WTC11 (cell line): ENCODE measurements at places on chromosomes 4 and X.

GRCh38 chr4:1187182-1187581 lies 14.8 kb upstream of the SPON2 start:
- peaks cover 26% of the 10 kb centered on the region for H3K27me3 ChIP-seq
- H3K4me1 ChIP-seq: no peaks in the 10 kb centered on the region
- no peak overlapping the region for H3K4me3 ChIP-seq
- no peaks in the 10 kb centered on the region for H3K36me3 ChIP-seq

GRCh38 chr4:2834001-2834921 lies 9.4 kb upstream of the ADD1 start:
- no peak for DNase-seq
- H3K4me1 ChIP-seq: peaks cover 15% of the 10 kb centered on the region
- H3K27me3 ChIP-seq: no peaks in the 10 kb centered on the region
- H3K36me3 ChIP-seq: peaks cover 15% of the 10 kb centered on the region; the same call in 1 of the 2 replicates
- H3K4me3 ChIP-seq: no peak overlapping the region
- H3K27ac ChIP-seq: no peak overlapping the region

DNA sequence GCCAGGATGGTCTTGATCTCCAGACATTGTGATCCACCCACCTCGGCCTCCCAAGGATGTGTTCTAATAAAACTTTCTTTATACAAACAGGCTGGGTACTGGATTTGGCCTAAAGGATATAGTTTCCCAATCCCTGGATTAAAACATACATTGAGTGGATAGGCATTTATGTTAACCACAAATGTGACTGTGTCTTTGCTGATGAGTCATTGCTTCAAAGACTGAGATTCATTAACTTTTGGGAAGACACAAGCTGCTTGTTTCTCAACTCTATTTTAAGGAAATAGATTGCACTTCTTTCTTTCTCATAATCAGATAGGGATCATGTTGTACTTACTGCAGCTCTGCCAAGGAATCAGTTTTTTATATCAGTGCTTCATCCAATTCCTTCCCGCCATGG lies 131.3 kb upstream of the AGA start:
- H3K27me3 ChIP-seq: no peaks in the 10 kb centered on the region
- no peak for DNase-seq
- no peak overlapping the region for H3K4me3 ChIP-seq
- no peaks in the 10 kb centered on the region for H3K36me3 ChIP-seq

GRCh38 chrX:64205441-64205734 lies at the start of gene AMER1:
TSS of gene AMER1 (minus strand) at chrX:64205708. CDS start at chrX:64193286, 12,422 bp downstream.
- DNase-seq: no peak
- H3K27ac ChIP-seq: peak within 1 kb of the TSS; percentile 80; the same call in 1 of the 2 replicates
- peaks cover 14% of the 10 kb centered on the region for H3K27me3 ChIP-seq
- H3K4me3 ChIP-seq: peak within 1 kb of the TSS; percentile 73
- no peaks in the 10 kb centered on the region for H3K36me3 ChIP-seq

DNA sequence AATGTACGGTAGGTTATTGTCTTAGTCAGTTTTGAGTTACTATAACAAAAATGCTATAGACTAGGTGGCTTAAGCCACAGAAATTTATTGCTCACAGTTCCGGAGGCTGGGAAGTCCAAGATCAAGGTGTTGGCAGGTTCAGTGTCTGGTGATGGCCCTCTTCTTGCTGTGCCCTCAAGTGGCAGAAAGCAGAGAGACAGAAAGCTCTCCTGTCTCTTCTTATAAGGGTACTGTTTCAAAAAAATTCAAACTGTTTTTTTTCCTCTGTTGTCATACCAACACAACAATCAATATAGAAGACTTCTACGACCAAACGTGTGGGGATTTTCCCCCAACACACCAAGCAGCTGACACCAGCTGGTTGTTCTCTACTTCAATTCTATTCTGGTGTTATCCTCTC lies 53.4 kb downstream of the ADGRG4 start:
- H3K27ac ChIP-seq: no peak overlapping the region
- no peak overlapping the region for H3K4me3 ChIP-seq
- no peaks in the 10 kb centered on the region for H3K36me3 ChIP-seq
- no peaks in the 10 kb centered on the region for H3K27me3 ChIP-seq
- DNase-seq: no peak
